HEK293T (cell line): ENCODE measurements at places on chromosomes 5 and 9.

DNA sequence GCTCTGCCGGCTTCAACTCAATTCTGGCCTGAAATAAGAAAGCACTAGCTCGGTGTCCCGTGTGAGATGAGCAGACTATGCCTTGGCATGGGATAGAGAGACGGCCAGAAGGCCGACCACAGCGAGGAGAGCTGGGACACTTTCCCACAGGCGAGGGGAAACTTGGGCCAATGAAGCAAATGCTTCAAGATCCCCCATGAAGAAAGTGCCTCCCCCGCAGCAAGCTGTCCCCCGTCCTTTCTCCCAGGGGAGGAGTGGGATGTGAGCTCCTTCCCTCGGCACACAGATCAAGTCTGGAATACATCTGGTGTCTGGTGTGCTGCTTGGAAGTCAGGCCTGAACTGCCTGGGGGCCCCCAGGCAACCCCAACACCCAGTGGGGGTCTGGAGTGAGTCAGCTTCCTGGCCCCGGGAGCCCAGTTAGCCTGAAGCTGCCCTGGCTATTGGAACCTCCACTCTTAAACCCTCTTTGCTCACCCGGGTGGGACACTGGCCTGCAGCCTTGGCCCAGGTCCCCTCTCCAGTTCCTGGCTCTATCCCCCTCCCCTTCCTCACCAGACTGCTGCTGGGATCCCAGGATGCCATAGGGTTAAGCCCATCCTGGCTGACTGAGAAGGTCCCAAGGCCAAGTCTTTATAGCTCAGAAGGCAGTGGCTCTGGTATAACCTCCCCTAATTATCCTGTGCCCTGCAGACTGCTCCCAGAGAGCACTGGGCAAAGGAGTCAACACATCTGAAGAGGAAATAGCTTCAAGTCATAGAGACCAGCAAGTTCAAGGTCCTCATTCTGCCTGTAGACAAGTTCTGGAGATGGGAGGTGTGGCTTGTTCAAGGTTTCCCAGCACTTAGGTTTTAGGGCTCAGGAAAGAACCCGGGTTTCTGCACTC lies 205.3 kb downstream of the TTLL11 start:
- DNase-seq = no peak

- no peak for DNase-seq
Measured at GRCh38 chr9:2311920-2312319, 296.8 kb downstream of the SMARCA2 start.

DNA sequence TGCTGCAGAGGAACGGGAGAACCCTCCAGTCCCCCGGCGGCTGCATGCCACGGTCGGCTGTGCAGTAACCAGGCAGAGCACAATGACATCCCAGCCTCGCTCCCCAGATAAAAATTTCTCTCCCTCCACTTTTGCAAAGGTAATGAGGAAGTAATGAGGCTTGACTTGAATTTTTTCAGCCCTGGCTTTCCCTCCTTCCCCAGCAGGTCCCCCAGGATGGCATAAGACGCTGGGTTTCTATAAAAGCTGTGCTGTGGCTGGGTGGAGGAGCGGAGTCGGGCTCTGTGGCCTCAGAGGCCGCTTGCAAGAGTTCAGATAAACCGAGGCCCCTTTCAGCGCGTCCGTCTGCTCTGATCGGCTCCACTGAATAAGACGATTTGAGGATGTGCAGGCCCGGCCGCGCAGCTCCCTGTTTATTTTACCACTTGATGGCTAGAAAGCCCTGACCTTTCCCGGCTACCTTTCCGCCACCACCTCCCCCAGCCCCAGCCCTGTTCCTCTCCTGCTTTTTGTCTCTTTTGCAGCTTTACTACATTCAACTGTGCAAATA lies 351.9 kb upstream of the IRX2 start:
- DNase-seq = no peak

GRCh38 chr9:95333426-95333825 lies 15.9 kb upstream of the FANCC start:
- DNase-seq = no peak

DNA sequence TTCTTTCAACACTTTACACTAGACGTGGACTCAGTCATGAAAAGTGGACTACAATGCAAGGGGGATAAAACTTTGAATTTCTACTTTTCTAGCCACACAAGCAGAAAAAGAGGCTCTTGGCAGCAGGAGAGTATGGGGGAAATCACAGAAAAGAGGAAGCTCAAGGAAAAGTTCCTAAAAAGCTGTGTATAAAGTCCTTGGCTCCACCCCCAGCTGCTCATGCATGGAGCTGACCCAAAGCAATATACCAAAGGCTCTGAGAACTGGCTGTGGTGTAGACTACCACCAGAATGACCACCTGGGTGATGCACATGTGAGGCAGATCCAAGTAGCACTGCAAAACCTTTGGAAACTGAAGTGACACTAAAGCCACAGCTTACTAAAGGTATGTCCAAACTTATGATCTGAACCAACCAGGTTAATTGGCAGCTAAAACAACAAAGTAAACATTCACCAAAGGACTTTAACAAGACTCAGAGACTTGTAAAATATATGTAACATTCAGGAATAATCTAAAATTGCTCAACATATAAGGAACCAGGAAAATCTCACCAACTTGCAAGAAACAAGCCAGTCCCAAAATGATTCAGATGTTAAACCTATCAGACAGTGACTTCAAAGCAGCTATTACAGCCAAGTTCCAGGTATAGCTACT lies 55.5 kb upstream of the RASGRF2 start:
- DNase-seq = no peak

DNA sequence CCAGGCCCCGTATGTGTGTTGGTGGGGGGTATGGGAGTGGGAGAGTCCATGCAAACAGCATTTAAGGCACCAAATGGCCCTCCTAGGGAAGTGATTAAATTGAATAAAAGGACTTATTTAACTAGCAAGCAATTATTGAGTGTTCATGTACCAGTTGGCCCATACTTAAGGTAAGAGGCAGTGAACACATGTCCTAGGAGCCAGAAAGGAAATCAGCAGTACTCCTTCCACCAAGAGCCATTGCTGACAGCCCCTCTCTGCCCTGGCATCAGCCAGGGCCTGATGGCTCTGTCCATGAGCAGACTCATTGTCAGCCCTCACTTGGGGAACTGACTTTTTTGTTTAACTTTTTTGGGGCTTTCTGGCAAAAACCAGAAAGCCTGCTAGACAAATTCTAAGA lies 10.4 kb upstream of the SHROOM1 start:
- no peak for DNase-seq

DNA sequence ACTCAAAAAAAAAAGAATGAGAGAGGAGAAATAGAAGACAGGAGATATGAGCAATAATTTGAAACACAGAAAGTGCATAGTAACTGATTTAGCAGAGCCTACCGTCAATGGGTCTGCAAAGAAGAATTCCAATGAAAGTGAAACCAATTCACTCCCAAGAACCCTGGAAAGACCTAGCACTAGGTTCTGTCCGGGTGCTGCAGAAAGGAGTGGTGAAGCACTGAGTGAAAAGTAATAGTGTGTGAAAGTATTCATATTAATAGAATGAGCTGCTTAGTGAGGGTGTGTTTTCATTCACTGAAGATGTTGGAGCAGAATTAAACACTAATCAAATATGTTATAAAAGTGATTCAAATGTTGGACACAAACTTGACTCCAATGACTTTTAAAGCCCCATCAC lies 51.3 kb upstream of the SLC30A5 start:
- no peak for DNase-seq

GRCh38 chr9:119793218-119793617 lies 424.0 kb upstream of the BRINP1 start:
- DNase-seq = no peak

DNA sequence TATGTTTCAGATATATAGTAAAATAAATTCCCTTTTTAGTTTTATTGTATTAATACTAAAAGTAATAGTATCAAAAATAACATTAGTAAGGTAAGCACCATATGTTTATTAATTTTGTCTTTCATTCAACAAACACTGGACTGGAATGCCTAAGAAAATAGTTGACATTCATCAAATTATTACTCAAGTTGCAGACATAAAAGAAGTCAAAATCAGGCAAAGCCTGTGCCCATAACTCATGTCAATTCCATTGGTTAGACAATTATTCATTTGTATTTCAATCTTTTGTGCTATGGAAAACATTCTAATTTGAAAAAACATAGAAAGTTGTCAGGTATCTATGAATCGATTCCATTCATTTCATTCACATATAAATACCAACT lies 158.9 kb downstream of the CEMIP2 start:
- DNase-seq = no peak

DNA sequence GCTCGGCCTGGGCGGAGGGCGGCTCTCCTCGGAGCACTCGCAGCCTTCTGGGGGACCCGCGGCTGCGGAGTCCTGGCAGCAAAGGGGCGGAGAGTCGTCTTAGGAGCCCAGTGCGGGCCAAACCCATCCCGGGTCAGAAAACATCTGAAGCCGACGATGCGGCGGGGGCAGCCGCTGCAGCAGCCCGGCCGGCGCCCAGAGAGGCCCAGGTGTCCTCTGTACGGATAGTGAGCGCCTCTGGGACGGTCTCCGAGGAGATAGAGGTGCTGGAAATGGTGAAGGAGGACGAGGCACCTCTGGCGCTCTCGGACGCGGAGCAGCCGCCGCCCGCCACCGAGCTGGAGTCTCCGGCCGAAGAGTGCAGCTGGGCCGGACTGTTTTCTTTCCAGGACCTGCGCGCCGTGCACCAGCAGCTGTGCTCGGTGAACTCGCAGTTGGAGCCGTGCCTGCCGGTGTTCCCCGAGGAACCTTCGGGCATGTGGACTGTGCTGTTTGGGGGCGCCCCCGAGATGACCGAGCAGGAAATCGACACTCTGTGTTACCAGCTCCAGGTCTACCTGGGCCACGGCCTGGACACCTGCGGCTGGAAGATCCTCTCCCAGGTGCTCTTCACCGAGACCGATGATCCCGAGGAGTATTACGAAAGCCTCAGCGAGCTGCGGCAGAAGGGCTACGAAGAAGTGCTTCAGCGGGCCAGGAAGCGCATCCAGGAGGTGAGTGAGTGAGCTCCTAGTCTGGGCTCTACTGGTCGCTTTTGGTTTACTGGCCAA lies 1.2 kb downstream of the JMY start:
- DNase-seq = peak; percentile 33

GRCh38 chr5:154193283-154193682 lies 2.8 kb downstream of the GALNT10 start:
- DNase-seq = no peak

DNA sequence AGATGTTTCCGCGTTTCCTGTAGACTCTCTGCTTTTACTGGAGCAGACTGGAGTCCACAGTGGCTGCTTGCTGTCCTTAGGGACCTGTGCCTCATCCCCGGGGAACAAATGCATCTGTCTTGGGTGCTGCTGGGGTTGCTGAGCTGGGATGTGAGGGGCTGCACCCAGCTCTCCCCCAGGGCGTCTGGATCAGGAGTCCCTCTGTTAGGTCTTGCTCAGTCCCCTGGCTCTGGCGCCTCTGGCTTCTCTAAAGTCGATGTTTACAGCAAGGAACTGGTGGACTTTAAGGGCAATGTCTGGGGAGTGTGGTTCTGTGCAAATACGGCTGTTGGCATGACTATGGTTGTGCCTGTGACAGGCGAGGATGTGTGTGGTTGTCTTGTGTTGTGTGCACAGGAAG lies 91.4 kb downstream of the CACNA1B start:
- DNase-seq = no peak

- DNase-seq = no peak
Measured at GRCh38 chr5:58543723-58544122, 39.2 kb upstream of the RAB3C start.

DNA sequence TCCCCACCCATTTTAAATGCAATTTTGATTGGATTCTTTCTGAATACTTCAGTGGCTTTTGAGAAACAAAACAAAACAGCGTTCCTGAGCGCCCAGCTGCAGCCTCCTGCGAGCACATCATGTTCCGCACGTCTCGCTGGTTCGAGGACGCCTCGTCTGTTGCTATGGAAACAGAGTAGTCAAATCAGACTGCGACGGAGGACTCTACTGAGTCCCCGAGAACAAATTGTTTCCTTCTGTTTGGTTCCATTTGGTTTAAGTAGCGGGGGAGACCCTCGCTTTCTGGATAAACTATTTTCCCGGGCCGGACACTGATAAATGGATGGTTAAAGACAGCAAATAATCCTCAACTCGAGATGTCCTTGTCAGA lies 69.0 kb downstream of the SLC28A3 start:
- no peak for DNase-seq

DNA sequence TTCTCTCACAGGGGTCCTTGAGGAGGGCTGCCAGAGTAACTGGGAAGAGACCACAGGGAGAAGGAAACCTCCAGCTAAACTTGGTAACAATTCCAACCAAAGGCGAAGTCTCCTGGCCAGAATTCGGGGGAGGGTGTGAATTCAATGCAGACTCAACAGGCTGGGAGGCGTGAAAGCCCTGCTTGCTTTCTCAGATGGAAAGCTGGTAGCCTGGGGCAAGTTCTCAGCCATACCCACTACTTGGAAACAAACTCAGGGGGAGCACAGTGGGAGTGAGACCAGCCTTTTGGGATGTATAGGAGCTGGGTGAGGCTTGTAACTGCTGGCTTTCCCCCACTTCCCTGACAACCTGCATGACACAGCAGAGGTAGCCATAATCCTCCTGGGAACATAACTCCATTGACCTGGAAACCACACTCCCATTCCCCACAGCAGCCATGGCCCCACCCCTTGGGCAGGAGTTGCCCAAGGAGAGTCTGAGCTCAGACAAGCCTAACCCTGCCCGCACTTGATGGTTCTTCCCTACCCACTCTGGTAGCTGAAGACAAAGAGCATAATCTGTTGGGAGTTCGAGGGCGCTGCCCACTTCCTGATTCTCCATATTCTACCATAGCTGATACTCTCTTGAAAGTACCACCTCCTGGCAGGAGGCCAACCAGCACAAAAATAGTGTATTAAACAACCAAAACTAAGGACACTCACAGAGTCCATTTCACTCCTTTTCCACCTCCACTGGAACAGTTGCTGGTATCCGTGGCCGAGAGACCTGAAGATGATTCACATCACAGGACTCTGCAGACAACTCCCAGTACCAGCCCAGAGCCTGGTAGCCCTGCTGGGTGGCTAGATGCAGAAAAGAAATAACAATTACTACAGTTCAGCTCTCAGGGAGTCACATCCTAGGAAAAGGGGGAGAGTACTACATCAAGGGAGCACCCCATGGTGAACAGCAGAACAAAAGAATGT lies 123.8 kb downstream of the FAM170A start:
- no peak for DNase-seq

DNA sequence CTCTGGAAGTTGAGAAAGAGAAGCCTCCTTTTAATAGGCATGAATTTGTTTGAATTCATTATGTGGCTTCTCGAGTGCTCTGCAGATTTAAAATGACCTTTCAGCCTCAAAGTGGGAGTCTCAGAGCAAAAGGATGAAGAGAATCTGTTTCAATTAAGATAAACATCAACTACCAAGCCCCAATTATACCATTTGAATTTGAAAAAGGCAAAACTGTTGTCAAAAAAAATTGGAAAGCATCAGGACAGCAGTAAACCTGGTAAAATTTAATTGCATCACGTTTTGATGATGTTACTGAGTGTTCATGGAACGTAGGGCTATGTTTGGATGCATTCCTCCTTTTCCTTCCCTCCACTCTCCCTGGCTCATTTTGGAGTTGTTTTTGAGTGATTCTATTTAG lies 637.2 kb downstream of the PDE4D start:
- no peak for DNase-seq

GRCh38 chr5:164680812-164681520 lies 1175.5 kb downstream of the MAT2B start:
- no peak for DNase-seq
